ENCODE measurements at places on chromosomes 2 and 18.

DNA sequence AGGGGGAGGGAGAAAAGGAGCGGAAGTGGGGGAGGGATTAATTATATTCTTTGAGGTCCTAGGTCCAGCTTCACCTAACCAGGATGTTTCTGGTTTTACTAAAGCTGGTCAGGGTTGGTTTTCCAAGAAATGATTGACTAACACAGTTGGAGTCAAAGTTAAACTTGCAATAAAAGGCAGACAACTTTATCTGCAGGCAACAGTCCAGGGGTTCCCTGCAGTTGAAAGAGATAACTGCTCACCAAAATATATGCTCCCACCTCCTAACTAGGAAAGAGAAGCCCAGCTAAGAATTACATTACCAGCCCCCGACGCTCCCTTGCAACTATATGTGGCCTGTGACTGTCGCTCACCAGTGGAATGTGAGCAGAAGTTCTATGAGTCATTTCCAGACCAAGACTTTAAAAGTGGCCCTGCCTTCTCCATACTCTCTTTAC, 140.0 kb upstream of the PKDCC start:
- no peak for DNase-seq

DNA sequence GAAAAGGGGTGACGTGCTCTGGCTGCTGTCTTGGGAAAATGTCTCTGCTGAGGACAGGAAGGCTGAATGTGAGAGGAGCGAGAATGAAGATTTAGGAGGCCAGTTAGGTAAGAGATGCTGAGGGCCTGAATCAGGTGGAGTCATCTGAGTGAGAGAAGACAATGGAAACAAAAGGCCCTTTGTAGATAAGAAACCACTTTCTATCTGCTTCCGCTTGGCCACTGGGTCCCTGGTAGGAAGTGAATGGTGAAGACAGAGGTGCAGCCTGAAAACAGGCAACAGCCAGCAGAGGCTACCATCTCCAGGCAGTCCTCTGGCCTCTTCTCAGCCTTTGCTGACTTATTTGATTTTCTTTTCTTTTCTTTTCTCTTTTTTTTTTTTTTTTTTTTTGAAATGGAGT, 374.0 kb upstream of the SLC14A2 start:
- DNase-seq, result no peak

GRCh38 chr18:71431689-71432088, 1112.5 kb downstream of the CBLN2 start:
- no peak for DNase-seq

DNA sequence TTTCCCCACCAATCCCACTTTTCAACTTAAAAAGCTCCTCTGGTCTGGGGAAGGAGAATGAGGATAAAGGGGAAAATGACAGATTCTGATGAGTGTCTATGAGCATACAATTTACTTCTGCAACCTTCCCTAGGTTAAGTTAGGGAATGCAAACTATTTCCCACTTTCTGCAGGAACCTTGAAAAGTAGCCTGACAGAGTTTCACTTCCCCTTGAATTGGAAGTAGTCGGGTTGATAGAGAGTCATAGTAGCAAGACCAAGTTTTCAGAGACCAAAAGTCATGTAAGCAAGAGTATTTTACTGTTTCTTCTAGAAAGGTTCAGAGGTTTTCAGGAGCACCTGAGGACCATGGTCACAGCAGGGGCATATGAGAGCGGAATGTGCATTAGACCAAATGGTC, 815.1 kb downstream of the CPS1 start:
- DNase-seq, result no peak

DNA sequence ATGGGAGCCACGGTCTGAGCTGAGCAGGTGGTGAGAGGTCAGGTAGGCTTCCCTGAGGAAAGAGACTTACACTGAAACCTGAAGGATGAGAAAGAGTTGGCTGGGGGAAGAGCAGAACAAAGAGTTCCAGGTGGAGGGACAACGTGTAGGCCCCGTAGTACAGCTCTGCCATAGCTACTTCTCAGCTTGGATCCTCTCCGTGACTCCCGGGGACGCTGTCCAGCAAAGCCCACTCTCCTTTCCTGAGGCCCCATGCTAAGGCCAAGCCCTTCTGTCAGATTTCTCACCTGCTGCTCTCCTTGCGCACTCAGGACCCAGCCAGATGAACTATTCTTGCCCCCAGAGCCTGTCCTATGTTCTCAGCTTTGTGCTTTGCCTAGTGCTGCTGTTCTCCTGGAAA, 173.8 kb downstream of the GALNT1 start:
- no peak for DNase-seq

DNA sequence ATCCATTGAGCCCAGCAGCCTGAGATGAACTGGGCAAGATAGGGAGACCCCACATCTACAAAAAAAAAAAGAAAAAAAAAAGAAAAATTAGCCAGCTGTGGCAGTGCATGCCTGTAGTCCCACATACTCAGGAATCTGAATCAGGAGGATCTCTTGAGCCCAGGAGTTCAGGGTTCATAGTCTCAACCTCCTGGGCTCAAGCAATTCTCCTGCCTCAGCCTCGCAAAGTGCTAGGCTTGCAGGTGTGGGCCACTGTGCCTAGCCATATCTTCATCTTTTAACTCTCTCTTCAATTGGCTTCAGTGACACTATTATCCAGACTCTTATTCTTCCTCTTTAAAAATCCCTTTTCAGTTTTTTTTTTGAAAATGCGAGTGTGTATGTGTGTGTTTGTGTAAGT, 28.5 kb upstream of the YES1 start:
- DNase-seq, result no peak

DNA sequence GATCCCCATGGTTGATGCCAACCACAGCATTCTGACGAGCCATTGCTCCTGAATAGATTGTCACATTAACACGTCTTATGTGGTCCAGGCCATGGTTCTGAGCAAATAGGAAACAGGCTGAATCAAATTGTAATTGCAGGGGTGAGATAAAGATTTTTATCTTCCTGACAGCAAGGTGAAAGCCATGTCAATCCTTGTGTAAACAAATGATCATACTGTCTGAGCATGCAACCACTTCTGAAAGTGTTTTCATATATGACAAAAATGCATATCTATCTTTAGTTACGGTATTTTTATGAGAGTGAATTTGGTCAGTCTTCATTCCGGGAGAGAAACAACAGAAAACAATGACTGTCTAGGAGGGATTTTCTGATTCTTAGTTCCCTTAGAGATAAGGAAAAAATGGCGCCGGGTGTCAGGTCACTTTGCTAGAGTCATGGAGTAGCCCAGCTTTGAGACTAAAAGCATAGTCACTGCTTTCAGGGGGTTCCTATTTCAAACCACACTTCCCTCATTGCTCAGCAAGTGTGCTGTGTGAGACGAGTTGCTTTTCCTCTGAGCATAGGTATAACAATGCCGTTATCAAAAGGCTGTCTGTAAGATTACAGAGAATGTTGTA, 958.9 kb downstream of the DCDC2C start:
- DNase-seq, result no peak

DNA sequence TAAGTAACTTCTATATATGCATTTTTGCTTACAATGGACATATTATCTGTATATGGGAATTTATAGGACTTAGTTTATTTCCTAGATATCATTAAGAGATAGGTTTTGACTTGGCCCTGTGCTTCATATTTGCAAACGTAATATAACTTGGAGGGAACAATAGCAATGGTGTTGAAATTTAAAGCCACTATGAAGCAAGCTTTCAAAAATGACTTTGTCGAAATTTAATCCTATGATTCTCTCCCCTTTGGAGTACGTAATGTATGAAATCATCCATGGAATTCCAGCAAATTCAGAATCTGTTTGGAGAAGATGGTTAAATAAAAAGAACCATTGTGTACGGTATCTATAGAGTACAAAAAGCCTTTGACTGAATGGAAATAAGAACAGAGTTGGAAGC, 486.3 kb downstream of the ARHGAP15 start:
- no peak for DNase-seq

GRCh38 chr2:205744074-205744591, 61.8 kb downstream of the NRP2 start:
- no peak for DNase-seq

DNA sequence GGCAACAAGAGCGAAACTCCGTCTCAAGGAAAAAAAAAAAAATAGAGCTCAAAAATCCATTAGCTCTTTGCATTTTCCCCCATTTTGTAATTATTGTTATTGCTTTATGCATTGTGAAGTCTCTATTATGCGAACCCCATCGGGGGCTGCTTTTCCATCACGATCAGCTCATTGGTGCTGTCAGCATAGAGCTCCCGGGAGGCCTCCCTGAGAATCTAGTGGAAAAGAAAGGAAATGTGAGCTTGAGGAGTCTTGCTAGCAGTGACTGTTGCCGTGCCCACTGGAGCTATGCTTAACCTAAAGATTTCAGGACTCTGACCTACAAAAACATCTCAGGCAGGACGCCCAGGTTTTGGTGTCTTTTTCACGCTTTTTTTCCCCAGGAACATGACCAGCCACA, 102.6 kb upstream of the NDUFV2 start:
- DNase-seq, result no peak

- DNase-seq, result no peak
These were observed 22.9 kb downstream of the INO80C start for GRCh38 chr18:35474884-35475283.

DNA sequence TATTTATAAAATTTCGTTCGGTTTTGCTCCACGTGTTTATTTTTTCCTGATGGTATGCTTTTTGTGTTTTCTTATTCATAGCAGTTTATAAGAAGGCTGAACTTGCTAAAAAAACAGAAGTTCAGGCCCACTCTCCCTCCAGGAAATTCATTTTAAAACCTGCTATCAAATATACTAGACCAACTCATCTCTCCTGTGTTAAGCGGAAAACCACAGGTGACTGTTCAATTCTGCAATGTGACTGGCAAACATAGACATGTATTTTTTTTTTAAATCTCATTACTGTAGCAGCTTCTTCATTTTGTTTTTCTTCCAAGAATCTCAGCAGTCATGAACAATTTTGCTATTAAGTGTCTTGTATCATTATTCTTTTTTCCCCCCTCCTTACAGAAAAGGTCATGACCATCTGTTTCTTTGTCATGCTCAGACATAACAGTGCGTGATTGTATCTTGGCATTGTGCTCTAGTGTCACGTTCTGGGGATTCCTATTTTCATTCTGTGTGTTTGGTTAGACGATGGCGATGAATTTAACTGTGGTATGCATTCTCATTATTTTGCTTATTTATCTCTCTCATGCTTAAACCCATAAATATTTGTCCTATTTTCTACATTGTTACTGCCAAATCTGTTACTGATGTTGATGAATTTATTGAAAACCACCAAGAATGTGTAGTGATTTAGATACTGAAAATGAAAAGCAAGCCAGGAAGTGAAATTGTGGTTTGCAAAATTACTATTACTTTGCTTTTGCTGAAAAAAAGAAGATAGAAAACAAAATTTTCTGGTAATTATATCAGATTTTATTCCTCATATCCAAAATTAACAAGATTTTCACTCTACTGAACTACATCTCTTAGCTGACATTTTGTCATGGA, 74.6 kb upstream of the UNC80 start:
- no peak for DNase-seq

- no peak for DNase-seq
These were observed 95.0 kb upstream of the HDAC4 start for GRCh38 chr2:239495791-239496233.

GRCh38 chr2:179985163-179985820, 21.8 kb downstream of the CWC22 start:
- DNase-seq, result no peak

- DNase-seq, result no peak
These were observed 83.9 kb upstream of the ODC1 start for GRCh38 chr2:10531874-10532637.

DNA sequence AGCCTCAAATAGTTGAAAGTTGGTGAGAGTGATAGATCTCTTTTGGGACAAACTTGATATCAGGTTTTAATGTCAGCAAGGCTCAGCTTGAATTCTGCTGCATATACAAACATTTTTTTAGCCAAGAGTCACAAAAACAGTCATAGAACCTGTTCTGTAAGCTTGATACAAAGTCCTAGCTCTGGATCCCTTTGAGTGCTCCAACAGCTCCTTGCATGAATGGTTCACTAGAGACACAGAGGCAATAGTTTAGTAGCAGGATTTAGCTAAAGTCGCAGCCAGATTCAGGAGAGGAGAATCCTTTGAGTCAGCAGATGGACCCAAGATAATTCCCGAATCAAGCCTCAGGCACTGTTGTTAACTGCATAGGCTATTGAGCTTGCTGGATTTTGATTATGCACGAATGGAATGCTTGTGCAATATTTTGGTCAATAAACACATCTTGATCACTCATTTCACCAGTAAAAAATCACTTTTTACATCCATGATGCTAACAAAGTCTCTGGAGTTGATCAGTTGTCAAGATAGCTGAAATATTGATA, 148.6 kb downstream of the KLHL14 start:
- DNase-seq, result no peak

- no peak for DNase-seq
These were observed 1.1 kb downstream of the PAX8 start for GRCh38 chr2:113277474-113278072.

DNA sequence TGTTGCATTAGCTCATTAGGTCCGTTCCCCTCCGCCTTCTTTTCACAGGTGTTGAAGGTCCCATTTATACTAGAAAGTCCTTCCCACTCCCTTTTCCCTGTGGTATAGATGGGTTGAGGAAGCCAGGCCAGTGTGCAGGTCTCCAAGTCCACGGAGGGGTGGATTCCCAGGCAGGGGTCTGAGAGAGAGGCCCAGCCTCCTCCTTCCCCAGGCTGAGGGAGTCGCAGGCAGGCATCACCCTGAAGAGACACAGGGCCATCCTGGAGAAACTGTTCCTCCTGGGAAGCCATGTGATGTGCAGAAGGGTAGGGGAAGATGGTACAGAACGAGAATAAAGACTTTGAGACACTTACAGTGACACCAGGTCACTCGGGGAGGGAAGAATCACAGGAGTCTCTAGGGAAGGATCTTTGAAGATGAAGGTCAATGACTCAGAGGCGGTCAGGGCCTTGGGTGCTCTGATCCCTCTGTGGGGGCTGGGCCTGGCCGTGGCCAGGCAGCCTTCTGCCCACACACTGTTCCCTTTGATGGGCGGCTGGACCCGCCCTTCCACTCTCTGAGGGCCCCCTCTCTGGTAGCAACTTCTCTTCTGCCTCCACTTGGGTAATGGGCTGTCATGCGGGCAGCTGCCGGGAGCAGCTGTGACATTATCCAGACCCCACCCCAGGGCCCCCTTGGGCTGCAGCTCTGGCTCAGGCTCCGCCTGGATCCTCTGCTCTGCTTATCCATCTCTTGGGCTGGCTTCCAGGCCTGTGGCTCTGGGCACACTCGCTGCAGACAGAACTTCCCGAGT, 45.1 kb downstream of the RHOB start:
- peak; percentile 54 for DNase-seq

DNA sequence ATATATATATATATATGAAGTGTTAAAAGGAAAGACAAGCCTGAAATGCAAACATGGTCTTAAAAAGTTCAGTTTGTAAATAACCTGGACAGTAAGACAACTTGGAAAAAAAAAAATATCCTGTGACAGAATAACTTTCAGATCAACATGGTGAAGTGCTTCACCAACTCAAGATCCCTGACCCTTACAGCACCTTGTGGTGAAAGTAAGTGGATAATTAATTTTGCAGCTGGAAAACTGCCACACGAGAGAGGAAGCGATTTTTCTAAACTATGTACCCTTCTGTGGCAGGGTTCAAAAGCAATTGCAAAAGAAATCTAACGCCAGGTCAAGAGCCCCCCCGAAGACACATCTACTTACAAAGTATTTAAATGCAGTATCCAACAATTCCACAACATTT, 95.8 kb downstream of the PAX3 start:
- no peak for DNase-seq

- DNase-seq, result no peak
These were observed 151.9 kb downstream of the CERS6 start for GRCh38 chr2:168607992-168608391.

- no peak for DNase-seq
These were observed 50.2 kb downstream of the COL4A3 start for GRCh38 chr2:227214622-227215041.
